EL (cell line): ENCODE measurements at places on chromosomes 13 and 19.

DNA sequence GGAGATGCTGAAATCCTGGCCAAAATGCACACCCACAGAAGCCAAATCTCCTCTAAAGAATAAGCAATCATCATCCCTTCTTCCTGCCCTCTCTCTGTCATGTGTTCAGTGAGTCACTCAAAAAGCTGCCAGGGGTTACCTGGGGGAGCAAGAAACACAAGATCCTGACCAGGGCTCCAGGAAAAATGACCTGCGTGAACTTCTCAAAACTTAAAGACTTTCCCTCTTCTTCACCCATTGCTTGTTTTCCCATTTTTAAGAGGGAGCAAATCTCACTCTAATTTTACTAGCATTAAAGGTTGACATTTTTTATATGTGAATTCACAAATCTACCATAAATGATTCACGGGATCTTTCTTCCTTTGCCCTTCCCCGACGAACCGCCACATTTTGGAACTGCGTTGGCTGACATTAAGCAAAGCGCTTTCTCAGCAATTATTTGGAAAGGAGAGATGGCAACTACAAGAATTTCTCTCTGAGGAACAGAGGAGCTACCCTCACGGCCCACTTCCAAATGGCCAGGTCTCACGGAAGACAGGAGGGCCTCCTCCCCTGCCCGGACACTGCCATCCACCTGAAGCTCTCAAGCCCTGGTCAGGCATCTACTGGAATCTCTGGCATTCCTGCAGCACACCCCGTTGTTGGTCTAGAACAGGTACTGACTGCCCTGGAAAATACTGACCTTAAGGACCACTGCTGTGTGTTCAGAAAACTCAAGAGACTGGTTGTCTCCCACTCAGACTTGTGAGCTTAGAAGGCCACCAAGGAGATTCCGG, 14.2 kb downstream of the TSHZ3 start:
- peak; percentile 20 for DNase-seq

- no peak for DNase-seq
These were observed 59.3 kb downstream of the ATP11A start for GRCh38 chr13:112748947-112749735.

GRCh38 chr19:50493171-50493570, 16.5 kb upstream of the GARIN5A start:
- no peak for DNase-seq

- peak; percentile 40 for DNase-seq
These were observed 33.6 kb upstream of the UBE2L5 start for GRCh38 chr13:30388406-30389283.

DNA sequence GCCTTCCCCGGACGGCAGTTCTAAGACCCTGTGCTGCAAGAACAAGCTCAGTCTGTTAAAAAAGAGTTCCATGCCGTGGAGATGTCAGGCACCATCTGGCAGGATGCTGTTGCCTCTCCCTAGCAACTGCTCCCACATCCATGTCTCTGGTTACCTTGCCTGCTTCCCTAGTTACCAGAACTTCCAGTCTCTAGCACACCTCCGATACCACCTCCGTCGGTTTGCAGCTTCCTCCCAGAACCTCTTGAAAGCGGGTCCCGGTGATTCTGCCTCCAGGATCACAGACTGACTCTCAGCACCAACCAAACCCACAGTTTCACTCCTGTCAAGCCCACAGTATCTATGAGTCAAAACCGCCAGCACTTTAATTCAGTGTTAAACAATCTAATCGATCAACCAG, 55.4 kb downstream of the KCTD12 start:
- no peak for DNase-seq

DNA sequence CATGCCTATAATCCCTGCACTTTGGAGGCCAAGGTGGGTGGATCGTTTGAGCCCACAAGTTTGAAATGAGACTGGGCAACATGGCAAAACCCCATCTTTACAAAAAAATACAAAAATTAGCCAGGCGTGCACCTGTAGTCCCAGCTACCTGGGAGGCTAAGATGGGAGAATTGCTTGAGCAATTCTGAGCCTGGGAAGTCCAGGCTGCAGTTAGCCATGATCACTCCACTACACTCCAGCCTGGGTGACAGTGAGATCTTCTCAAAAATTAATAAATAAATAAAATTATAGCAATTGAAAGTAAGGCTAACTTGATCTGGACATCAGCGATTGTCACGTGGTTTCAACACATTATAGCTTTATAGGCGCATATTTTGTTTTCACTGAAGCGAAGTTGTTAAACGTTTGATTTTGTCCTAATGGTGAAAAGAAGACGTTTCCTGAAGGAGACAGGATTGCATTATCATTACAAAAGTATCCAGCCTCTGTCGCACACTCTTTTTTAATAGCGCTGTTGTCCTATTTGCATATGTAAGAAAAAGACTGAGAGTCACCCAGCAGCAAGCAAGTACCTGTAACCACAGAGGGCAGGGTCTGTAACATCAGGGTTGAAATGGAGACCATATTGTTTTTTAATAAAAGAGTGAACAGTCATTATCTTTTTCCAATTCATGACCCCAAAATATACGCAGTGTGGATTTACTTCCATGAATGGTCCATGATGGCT, 335.7 kb downstream of the DCT start:
- DNase-seq = no peak

DNA sequence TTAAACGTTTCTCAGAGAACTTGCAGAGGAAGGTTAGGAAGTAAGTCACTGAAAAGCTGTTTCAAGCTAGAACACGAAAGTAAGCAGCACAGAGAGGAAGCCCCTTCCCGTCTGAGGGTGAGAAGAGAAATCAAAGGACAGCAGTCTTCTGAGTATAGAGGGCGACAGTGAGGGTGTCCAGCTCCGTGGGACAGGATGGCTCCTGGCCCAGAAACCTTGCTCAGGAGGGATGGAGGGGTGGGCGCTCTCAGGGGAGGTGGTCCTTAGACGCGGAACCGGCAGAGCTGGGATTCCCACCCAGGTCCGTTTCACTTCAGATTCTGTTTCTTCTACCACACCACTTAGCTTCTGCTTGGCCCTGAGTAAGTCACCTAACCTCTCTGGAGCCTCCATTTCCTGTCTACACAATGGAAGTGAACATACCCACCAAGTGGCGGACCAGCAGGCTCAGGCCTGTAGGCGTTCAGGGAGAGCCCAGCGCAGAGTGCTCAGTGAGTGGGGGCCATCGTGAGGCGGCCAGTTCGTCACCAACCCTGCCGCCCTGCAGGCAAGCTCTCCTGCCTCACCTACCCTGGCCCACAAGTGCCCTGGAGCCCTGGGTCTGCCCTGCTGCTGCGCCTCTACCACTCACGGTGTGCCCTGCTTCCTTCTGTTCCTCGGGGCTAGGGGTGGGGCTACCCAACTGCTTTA, 5.5 kb upstream of the RSPH6A start:
- DNase-seq = no peak

GRCh38 chr19:50590191-50590590, 22.0 kb upstream of the LRRC4B start:
- no peak for DNase-seq

- DNase-seq = no peak
These were observed at the start of gene LILRA5 for GRCh38 chr19:54312436-54313377. LILRA5 (minus strand) TSS chr19:54313166; CDS start chr19:54313019, 147 bp downstream.

- DNase-seq = peak; percentile 26
These were observed 117.9 kb downstream of the STOML3 start for GRCh38 chr13:38872693-38873092.

- no peak for DNase-seq
These were observed 53.4 kb upstream of the AKAP11 start for GRCh38 chr13:42218576-42218975.

DNA sequence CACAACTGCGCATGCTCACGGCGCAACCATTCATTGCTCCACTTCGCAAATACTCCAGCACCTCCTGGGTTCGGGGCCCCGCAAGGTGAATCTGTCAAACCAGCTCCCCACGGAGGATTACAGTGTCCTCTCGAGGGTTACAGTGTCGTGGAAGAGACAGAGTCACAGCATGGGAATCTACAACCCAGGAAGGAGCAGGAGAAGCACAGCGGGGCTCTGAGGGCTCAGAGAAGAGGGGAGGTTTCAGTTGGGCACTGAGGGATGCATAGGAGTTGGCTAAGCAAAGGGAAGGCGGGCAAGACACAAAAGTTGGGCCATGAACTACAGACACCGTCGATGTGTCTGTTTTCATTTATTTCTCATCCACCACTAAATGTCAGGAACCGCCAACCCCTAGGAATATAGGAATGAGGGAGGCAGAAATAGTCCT, 1.0 kb upstream of the GTF2F1 start:
- DNase-seq = no peak

- DNase-seq = no peak
These were observed 116.4 kb downstream of the AKAP11 start for GRCh38 chr13:42388326-42388725.

GRCh38 chr19:33673996-33674625, 52.4 kb downstream of the CHST8 start:
- DNase-seq = no peak

GRCh38 chr19:47447470-47448359, 24.0 kb downstream of the SLC8A2 start:
- peak; percentile 33 for DNase-seq

GRCh38 chr13:94709001-94709834, 3.1 kb downstream of the SOX21 start:
- no peak for DNase-seq

DNA sequence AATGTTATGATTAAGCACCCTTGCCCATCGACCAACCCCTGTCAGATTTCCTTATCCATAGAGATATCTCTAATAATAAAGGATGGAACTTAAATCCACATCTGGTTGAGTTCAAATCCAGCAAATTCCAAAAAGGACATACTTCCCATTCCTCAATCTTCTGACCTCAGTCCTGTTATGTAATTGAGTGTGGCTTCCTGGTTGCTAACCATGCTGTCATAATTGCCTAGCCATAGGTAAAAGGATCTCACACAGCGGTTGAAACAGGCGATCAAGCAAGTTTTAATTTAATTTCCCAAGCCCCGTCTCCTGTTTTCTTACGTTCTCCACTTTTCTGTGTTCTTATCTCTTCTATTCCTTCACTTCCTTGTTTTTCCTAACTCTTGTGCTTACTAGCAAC, 550.3 kb downstream of the GPC6 start:
- peak; percentile 65 for DNase-seq

DNA sequence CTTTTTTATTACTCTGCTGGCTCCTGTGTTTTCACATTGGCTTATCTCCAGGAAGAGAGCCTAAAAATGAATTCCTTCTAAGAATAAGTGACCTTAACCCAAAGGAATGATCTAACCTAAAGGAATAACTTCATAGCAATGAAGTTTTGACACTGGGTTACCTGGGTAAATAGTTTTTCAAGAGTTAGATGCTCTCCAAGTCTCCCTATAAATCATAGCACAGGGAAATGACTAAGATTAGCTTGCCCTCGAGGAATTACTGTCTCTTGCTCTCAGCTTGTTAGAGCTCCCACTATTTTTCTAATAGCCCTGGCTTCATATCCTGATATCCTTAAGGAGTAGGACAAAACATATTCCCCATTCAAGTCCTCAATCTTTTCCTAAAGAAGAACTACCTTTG, 66.3 kb downstream of the SPRY2 start:
- peak; percentile 27 for DNase-seq

DNA sequence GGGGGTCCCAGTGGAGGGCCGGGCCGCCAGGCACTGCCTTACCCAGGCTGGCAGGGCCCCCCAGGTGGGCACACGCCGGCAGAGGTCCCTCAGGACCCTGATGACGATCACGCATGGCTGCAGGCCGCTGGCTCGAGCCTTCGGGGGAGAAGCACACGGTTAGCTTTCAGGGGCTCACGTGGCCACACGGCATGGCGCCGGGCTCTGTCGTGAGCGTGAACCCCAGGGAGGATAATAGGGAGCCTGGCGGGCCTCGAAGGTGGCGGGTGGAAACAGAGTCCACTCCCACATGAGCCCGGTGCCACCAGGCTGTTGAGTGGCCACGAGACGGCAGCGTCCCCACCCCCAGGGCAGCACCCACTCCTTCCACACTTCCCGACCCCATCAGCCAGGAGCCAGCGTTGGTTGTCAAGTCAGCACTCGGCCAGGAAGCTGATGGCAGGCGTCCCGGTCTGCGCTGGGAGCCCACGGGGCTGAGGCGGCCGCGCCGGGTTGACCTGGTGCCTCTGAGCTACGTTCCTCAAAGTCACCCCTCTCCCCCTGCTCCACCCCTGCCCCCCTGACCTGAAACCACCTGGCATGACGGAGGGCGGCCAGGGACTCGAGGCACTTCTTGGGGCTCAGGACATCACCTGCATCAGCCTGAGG, 24.7 kb upstream of the MATK start:
- DNase-seq = no peak

- no peak for DNase-seq
These were observed 11.3 kb downstream of the RFX2 start for GRCh38 chr19:6099033-6099432.

GRCh38 chr19:34260771-34261173, 6.4 kb downstream of the GARRE1 start:
- DNase-seq = peak; percentile 52

- peak; percentile 70 for DNase-seq
These were observed 4.2 kb upstream of the LRRC25 start for GRCh38 chr19:18401580-18402112.

- DNase-seq = no peak
These were observed 10.7 kb downstream of the C19orf25 start for GRCh38 chr19:1468274-1468820.

- peak; percentile 20 for DNase-seq
These were observed 23.2 kb downstream of the PDS5B start for GRCh38 chr13:32609428-32609827.

DNA sequence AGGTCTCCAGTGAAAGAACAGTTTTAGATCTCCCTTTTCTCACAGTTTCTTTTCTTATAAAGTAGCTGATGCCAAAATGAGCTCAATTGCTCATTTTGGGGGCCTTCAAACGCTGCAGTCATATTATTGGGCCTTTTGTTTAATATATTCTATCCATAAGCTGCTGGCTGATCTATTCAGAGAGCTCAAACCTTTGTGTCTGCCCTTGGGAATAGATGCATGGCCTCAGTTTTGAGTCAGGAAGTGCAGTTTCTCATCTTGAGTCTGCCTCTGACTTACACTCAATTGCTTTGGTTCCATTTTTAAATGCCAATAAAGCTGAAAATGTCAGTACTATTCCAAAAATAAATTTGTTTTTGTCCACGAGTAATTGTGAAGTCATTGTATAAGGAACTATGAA, 468.9 kb downstream of the KLF12 start:
- no peak for DNase-seq

DNA sequence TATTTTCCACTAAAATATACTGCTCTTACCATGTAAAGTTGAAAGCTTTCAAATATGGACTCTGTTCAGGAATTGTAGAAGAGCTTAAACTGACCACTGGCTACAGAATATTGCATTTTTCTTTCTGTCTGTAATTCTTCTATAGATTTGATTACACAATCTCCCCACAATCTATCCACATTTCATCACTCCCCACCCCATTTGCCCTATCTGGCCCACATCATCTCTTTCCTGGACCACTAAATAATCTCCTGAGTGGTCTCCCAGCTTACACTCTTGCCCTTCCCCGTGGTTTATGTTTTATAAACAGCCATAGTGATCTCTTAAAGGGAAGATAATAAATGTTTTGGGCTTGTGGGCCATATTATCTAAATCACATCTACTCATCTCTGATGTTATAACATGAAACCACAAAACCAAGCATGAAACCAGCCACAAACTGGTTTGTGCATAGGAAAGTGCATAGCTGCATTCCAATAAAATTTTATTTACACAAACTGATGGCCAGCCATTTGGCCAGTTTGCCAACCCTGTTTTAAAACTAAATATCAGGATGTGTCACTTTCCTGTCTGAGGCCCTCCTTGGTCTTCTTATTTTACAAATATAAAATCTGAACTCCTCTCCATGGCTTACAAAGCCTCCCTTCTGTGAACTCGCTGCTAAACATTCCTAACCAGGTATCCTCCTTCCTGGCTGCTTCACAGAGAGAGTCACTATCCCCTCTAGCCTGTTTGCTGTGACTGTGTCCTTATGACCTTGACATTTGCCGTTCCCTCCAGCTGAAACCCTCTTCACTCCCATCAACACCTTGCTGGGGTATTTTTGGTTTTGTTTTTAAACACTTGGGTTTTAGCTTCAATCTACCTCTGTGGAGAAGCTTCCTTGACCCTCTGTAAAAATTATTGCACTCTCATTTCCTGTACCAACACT, 500.9 kb downstream of the GPC6 start:
- peak; percentile 79 for DNase-seq
